GM12891 (cell line): ENCODE measurements at places on chromosomes 3 and 15.

DNA sequence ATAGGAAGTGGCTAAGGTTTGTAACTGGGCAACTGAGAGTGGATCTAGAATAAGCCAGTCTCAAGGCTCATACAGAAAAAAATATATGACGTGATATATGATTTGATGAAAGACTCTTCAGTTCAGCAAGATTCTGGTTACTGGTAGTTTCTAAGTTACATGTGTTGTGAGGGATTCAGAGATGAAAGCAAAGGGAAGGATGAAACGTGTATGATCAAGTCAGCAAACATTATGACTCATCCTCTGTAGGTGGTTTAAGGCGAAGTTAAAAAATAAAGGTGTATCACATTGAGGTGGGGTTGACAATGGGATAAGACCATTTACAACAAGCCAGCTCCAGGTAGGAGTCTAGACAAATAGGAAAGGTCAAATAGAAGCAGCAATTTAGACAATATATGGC, 16.2 kb downstream of the TERC start:
- DNase-seq: no peak

- no peak for DNase-seq
These were observed 33.5 kb upstream of the ACKR4 start for GRCh38 chr3:132563420-132564069.

DNA sequence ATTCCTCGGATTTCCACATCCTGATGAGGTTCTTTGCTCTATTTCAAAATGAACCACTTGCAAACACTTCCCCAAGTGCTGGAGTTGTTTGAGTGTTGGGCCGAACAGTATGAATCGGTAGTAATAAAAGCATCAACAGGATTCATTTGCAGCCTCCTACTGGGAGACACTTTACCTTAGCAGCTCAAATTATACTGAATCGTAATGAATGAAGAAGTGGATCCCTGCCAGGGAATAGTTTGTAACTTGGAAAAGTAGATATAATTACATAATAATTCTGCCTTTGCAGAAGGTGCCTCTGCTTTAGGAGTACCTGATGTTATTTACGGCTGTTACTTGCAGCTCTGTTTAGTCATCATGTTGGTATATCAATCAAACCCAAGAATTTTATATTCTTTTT, 669.1 kb downstream of the CADM2 start:
- DNase-seq: no peak

DNA sequence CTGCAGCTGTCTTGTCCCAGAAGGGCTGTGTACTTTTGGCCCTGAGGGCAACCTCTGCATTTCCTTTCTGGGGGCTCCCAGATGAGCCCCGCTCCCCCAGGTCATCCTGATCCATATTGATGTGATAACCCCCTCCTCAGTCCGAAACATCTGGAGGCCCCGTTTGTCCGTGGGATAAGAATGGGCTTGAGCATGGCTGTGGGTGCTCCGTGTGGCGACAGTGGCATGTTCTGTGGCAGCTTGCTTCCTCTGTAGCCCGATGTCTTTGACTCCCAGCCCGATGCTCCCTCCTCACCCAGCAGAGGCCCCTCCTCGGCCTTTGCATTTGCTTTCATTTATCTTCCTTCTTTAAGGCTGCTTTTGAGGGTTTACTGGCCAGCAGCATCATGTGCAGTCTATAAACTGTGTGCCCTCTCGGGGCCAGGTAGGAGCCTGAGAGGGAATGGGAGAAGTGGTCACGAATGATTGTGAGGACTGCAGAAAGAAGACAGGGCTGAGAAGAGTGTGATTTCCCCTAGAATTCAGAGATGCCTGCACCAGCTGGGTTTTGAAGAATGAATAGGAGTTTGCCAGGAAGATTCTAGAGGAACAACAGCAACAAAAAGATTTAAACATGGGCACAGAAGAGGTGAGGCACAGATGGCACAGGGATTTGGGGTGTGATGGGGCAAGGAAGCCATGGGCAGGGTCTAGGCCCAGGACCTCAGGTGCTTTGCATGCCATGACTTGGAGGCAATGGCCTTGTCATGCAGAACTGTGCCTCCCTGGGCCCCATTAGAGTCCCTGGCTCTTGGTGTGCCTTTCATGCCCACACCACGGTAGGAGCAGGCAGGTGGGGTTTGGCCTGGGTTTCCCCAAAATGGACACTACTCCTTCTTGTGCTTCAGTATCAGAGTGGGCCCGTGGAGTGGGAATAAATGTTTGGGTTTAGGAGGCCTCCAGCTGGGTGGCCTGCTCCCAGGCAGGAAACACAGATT, 34.2 kb downstream of the APBA2 start:
- no peak for DNase-seq

- no peak for DNase-seq
These were observed 35.2 kb upstream of the MYLK start for GRCh38 chr3:123919353-123919752.

GRCh38 chr3:40877631-40878463, 321.5 kb upstream of the CTNNB1 start:
- DNase-seq: no peak

- DNase-seq: no peak
These were observed 50.9 kb downstream of the CORO2B start for GRCh38 chr15:68629519-68630210.

- DNase-seq: no peak
These were observed 91.8 kb upstream of the CGNL1 start for GRCh38 chr15:57284535-57284934.

DNA sequence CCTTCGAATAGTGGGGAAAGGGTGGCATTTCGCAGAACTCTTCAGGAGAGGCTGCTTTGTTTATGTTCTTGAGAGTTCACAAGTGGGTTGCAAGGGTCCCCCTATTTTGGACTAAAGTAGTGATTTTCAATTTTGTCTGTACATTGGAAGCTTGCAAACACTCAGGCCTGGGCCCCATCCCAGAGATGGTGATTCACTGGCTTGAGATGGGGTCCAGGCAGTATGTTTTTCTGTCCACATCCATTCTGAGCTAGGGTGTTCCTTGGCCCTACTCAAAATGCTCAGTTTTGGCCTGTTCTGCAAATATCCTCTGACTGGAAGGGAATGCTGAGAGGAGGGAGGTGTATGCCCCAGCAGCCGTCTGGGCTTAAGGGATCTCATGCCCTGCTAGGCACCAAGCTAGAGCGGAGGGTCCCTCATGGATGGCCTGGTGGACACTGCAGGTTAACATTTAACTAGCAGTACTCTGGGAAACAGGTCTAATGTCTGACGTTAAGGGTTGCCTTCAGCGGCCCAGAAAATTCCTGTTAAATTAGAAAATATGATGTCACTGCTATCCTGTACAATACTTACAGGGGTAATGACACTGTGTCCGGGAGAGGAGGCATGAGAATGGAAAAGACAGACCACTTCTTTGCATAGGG, 181.4 kb downstream of the OPA1 start:
- no peak for DNase-seq

GRCh38 chr3:192916371-192917027, 1.2 kb downstream of the MB21D2 start:
- DNase-seq: no peak

- no peak for DNase-seq
These were observed 269.4 kb upstream of the ROPN1 start for GRCh38 chr3:124261306-124261705.

- no peak for DNase-seq
These were observed 17.3 kb upstream of the HRH1 start for GRCh38 chr3:11136830-11137626.

DNA sequence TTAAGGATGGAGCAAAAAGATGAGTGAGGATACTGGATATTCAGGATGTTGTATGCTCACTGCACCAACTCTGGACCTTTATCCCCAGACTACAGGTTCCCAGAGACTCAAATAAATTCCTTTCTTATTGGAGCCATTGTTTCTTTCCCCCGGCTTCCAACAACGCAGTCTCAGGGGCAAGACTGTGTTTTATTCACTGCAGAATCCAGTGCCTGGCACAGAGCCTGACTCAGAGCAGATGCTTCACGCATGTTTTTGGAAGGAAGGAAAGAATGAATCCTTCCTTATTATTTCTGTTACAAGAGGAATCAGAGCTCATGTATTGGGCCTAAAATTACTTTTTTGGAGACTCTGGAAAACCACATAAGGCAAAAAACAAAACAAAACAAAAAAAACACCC, 96.0 kb upstream of the VGLL4 start:
- no peak for DNase-seq

GRCh38 chr15:55917881-55918296, 75.5 kb downstream of the NEDD4 start:
- no peak for DNase-seq

- no peak for DNase-seq
These were observed 702 bp downstream of the ARHGEF3 start for GRCh38 chr3:56800832-56801661.

GRCh38 chr3:124315215-124316033, 323.5 kb upstream of the ROPN1 start:
- DNase-seq: no peak

DNA sequence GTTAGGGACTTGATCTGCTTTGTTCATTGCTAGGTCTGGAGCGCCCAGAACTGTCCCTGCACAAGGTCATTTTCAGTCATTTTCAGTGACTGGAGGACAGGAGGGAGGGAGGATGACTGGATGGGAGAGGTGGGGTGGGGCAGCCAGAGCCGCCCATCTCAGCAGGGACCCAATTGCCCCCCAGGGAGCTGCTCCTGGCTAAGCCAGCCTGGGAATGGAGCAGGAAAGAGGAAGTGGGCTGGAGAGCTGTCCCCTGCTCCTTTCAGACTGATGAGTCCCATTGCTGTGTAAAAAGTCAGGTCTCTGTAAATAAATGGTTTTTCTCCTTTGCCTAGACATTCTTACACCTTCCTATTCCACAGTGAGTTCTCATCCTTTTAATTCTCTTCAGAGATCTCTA, 98.4 kb upstream of the RAD18 start:
- DNase-seq: no peak

GRCh38 chr15:63556736-63557135, 40.5 kb upstream of the FBXL22 start:
- no peak for DNase-seq

DNA sequence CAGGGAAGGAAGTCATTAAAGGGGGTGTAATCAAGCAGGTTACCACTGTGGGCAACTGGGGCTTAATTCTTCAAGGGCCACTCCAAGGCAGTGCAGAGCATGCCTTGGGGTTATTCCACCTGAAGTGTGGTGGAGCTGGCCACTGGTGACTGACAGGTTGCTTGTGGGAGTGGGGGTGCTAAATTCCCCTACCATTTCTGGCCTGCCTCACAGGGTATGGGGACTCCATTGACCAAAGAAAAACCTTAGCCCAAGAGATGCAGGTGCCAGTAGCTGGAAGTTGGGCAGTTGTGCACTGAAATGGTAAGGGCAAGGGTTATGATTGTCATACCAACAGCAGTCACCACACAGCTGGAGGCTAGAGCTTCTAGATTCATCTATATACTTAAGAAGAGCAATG, 93.4 kb downstream of the ZNF621 start:
- no peak for DNase-seq

- DNase-seq: no peak
These were observed 109.7 kb downstream of the BDH1 start for GRCh38 chr3:197445896-197446699.

- no peak for DNase-seq
These were observed 44.6 kb downstream of the CMTM6 start for GRCh38 chr3:32457971-32458471.

DNA sequence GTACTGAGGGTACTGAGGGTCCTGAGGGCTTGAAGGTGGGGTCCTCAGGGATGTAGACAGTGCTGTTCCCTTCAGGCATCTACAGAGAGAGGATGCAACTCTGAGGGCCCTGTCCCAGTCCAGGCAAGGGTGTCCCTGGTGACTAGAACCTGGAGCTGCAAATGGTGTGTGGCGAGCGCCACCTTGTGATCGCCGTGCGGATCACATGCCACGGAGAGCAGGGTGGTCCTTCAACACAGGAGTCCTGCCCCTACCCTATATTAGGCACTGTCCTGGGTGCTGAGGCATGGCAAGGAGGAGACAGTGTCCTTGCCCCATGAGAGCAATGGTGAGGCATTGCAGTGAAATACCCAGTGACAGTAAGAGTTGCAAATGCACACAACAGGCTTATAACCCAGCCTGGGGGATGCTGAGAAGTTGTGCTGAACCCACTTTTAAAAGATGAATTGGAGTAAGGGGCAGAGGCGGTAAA, 23.6 kb downstream of the RHCG start:
- DNase-seq: peak; percentile 72

DNA sequence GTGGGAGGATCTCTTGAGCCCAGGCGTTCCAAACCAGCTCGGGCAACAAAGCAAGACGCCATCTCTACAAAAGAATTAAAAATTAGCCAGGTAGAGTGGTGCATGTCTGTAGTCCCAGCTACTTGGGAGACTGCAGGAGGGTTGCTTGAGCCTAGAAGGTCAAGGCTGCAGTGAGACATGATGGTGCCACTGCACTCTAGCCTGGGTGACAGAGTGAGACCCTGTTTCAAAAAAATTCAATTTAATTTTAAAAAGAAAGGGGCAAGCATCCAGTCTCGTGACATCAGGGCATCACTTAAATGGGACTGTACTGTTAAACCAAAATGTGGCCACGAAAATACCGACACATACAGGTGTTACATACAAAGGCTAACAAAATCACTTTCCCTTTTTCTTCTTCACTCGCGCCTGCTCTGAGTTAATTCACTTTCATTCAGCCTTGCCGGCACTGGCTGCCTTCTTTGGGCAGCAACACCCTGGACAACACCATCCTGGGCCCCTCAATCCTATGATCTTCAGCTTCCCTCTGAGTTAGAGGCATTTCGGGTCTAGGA, 121.7 kb downstream of the LIPC start:
- DNase-seq: no peak

DNA sequence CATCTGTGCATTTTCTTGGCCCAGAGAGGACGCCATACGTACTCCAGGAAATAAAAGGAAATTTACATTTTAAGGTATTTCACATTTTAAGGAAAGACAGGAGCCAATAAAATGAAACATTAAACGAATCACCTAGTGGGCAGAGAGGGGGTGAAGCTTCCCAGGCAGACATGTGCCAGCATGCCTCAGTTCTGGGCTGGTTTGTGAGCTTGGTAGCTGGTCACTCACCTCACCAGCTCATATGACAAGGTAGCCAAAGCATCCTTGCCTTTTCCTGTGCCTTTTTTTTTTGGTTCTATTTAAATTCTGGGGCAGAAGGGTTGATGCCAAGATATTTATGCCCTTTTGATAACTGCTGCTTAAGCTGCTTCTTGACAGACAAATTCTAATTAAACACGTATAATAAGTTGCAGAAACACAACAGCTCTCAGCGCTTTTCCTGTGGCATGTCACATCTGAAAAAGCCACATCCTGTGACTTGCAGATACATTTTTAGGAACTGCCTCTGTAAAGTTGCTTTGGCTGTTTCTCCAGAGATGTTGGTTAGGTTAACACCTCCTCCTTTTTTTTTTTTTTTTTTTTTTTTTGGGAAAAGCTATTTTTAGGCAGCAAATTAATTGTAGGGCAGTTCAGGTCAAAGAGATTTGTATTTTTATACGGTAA, 218.6 kb downstream of the PDCD6IP start:
- no peak for DNase-seq

DNA sequence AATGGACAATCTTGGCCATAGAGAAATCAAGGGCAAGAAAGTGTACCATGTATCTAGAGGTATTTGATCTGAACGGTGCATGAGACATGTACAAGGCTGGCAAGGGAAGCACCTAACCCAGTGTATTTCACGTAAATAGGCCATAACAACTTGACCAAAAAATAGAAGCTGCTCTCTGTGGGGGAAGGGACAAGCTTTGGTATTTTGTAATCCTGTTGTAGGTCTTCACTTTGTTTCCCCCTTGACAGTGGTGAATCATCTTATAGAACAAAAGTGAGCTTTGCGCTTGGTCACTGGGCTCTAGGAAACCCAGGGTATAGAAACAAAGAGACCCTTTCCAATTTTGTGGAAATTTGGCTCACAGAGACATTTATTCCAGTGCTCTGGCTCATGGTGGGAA, 21.0 kb downstream of the LARS2 start:
- DNase-seq: no peak

- DNase-seq: no peak
These were observed 234.3 kb downstream of the PYDC2 start for GRCh38 chr3:191695131-191695814.
